Stimulated activated CD8-positive, alpha-beta memory T cell treated with anti-CD3 and anti-CD28 coated beads, Interleukin-4, amount 100 ng/mL, for 1 hour (primary cell): ENCODE measurements at places on chromosomes 16 and 17.

DNA sequence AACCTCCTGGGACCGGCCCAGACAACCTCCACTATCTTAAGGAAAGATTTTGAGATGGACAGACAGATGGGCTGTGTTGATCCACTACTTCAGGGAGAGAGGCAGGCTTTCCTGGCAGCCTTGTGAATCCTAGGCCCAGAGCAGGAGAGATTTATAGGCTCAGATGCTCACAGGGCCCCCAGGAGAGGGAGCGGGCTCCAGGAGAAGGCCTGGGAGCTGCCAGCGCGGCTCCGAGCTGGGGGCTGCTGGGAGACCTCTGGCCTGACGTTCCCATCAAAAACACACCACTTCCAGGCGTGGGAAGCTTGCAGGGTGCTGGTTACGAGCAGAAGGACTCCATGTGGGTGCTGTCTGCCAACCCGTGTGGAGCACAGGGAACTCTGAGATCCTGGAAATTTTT lies 53.2 kb downstream of the MYH11 start:
- no peak for DNase-seq

DNA sequence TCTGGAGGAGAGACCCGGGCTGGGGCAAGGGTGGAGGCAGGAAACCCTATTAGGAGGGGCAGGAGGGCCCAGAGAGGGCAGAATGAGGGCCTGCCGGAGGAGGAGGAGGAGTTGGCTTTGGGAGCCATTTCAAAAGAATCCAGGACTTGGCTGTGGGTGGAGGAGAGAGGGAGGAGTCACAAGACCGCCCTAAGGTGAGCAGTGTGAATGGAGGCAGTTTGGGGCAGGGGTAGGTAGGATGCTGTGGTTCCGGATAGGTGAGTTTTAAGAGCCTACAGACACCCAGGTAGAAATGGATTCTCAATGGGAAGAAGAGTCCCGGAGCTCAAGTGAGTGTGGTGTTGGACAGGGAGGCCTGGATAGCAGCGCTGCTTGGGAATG lies 80.3 kb downstream of the ARHGAP23 start:
- DNase-seq = no peak

DNA sequence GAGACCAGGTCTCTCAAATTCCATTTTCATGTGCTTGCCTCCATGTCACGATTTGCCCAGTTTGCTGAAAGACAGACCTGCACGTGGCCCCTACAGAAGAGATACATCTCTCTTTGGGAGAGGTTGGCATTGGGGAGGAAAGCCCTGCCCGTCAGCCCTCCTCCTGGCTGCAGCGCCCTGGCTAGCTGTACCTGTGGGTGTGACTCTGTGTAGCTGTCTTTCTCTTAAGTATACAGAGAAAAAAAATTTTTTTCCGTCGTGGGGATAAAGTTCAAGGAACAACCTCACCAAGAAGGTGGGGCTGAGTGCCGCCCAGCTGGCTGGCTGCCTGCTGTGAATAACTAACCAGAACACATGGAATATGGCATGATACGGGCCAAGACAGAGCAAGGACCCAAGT lies 26.5 kb downstream of the TMEM98 start:
- DNase-seq = no peak

- no peak for DNase-seq
Measured at GRCh38 chr17:5702951-5703510, 118.7 kb upstream of the NLRP1 start.

DNA sequence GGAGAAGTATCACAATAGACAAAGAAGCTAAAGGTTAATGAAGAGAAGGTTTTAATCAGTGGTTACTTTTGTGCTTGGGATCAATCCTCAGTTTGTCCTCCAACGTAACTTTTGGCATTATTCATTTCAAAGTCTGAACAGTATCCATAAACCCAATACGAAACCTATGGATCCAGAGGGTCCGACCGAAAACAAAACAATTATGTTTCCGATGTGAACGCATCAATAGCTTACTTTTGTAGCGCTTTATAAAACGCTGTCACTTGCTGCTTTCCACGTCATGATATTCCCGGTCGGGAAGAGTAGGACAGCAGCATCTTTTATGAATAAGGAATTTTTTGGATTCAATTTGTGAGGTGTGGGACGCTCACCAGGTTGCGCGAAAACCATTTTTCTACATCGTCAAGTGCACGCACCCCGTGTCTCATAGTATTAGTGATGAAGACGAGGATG lies 383.8 kb downstream of the ZFHX3 start:
- no peak for DNase-seq

DNA sequence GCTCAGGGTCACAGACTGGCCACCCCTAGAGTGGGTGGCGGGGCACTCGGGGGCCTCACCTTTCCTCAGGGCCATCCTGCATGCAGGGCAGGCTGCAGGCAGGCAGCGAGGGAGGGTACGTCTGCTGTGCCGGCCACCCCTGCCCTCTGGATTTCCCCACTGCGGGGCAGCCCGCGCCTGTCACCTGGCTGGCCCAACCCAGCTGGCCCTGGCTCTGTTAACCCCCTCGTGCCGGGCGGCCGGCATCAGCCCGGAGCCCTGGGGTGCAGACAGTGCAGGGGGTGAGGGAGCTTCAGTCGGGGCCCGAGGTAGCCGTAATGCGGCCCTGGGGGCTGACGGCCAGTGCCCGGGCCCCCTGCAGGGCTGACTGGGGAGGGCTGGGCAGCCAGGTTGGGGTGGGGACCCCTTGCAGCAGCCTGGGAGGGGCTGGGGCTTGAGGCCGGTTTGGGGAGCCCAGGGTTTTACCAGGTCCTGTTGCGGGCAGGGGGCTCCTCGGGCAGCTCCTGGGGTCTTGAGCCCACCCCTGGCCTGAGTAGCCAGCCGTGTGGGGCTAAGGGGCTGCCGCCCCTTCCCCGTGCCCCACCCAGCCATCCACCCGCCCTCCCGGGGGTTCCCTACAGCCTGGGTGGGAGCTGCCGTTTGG lies at the start of gene IGFALS:
TSS of gene IGFALS (minus strand) at position 128 of the 643 bp plus-strand sequence. CDS start at position 75, 53 bp downstream.
- DNase-seq = no peak

- DNase-seq = no peak
Measured at GRCh38 chr17:49757151-49757777, 6.7 kb downstream of the FAM117A start.

DNA sequence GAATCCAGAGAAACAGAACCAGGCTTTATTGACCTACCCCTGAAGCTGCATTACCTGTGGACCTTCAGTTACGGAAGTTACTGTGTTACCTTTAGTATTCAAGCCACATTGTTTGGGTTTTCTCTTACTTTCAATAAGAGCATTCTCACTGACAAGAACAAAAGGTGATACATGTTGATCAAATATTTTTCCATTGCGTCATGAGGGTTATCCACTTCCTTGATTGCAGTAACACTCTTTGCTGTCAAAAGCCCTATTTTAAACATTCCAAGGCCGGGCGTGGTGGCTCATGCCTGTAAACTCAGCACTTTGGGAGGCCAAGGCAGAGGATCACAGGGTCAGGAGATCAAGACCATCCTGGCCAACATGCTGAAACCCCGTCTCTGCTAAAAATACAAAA lies 28.6 kb upstream of the PAFAH1B1 start:
- no peak for DNase-seq

DNA sequence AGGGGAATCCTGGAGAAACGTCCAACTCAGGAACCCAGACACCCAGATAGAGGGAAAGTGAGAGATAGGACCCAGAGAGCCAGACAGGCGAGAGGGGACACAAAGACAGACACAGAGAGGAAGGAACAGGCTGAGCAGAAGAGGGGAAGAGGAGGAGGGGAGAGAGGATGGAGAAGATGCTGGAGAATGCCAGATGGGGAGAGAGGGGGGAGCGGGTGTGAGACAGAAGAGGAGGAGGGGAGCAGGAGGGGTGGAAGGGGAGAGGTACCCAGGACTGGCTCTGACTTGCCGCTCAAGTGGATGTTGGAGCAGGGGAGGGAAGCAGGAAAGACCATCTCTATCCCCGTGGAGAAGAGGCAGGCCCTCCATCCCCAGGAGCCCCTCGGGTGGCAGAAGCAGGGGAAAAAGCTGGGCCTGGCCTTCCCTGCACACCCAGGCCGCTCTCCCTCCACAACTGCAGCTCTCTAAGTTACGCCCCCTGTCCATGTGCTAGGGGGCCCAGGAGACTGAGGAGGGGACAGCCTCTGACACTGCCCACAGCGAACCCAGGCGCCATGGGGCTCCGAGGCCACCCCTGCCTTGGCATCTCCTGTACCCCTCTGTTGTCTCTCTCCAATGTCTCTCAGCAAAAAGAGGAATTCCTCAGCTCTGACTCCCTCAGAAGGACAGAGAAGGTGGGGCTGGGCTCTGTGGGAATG lies 4.8 kb downstream of the PPP1R9B start:
- no peak for DNase-seq

- DNase-seq = no peak
Measured at GRCh38 chr16:66968847-66969246, 7.8 kb downstream of the CES3 start.
